ENCODE measurements at places on chromosomes 2 and 18. TPM values are rescaled to one million over a fixed set of nuclear protein-coding genes. Genes with fewer than 3 reads are reported as not detected.

The TMEM131 gene
- 51.6 TPM for total RNA-seq

DNA sequence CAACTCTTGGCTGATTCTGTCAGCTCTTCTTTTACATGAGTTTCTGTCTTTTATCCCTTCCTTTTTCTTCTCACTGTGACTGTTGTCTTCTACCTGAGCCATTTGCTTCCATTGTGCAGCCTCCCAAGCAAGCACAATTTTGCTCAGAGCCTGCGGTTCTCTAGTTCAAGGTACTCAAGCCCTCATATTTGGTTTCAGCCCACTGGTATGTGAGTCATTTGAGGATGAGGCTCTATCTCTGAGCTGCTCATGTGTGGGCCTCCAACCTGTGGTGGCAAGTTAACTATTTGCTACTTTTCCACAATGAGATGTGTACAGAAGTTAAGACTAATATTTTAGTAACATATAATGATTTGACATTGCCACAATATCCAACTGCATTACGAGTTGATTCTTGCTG is 183.0 kb downstream of the PHLPP1 start:
- no peak for DNase-seq
- H3K4me3 ChIP-seq, result no peak overlapping the region
- peaks cover 1% of the 10 kb centered on the region for H3K4me1 ChIP-seq
- peaks cover 36% of the 10 kb centered on the region for H3K36me3 ChIP-seq
- no peaks in the 10 kb centered on the region for H3K27me3 ChIP-seq
- H3K27ac ChIP-seq, result no peak overlapping the region

- H3K27ac ChIP-seq, result no peak overlapping the region
- peaks cover 11% of the 10 kb centered on the region for H3K27me3 ChIP-seq
- peaks cover 34% of the 10 kb centered on the region for H3K4me1 ChIP-seq
Observed at GRCh38 chr2:101149241-101150192, 1.7 kb downstream of the TBC1D8 start.

The HYCC2 gene
- total RNA-seq, result 34.2 TPM

All from naive thymus-derived CD8-positive, alpha-beta T cell (primary cell).